ENCODE measurements at places on chromosomes 3 and 15.

GRCh38 chr3:78963771-78964170, 804.0 kb downstream of the ROBO1 start:
- DNase-seq: no peak

- no peak for DNase-seq
These were observed 798.8 kb downstream of the OTOL1 start for GRCh38 chr3:162295323-162295983.

- DNase-seq: no peak
These were observed 20.4 kb upstream of the COPG1 start for GRCh38 chr3:129228891-129229585.

DNA sequence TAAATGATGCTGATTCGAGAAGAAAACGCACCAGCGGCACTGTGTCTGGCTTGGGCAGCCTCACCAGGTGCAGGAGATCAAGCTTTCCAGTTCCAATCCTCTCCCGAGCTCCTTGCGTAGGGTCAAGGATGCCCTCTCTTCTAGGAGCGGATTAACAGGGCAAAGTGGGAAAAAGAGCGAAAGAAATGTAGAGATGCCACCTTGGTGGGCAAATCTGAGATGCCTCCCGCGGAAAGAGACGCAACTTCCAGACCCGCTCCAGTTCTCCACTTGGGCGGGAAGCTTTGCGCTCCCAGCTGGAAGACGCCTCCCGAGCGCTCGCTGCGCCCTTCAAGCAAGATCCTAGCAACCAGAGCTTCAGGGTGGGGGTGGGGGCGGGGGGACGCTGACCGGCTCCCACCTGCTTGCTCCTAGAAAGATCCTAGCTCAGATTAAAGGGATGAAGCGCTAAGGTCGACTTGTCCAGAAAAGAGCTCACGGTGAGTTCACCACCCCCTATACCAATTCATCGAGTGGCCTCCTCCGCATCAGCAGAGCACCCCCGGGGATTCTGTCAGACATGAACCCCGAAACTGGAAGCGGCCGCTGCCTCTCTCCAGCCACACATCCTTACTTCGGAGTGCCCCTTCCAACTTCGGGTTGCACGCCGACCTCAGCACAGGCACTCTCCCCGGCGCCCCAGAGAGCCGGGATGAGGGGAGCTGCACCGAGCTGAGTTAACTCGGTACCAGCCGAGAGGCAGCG, 769 bp downstream of the TAFA4 start:
- DNase-seq: no peak

- no peak for DNase-seq
These were observed 49.2 kb downstream of the CTDSPL start for GRCh38 chr3:37910671-37911400.

GRCh38 chr3:3119393-3119851, 7.3 kb upstream of the TRNT1 start:
- no peak for DNase-seq

DNA sequence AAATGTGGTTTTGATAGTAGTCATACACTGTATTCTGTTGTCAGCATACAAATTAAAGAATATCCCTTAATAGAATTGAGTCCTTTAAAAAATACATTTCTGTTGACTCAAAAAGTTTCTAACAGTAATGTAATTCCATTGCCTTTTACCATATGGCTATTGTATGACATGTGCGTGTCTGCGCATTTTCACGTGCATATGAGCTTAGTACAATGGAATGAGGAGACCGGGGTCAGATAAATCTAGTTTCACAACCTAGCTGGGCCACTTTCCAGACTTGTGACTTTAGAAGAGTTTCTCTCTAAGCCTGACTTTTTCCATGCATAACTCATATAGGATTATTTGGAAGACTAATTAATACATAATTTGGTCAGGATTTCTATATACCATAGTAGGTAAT, 38.7 kb downstream of the ZBTB38 start:
- no peak for DNase-seq

DNA sequence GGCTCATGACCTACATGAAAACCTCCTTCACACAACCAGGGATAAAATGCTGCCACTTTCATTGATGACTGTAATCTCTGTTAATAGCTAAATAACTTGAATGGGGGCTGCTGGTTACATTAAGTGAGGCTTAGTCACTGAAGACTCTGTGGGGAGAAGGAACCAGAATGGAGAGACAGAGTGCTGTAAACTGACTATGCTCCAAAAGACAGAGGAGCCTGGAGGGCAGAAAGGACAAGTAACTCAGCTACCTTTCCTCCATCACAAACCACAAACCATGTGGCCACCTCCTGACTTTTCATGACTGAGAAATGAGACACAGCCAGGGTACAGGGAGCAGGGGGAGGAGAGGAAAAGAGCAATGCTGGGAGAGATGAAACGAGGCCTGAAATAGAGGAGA, 97.1 kb upstream of the TRIM42 start:
- DNase-seq: no peak

DNA sequence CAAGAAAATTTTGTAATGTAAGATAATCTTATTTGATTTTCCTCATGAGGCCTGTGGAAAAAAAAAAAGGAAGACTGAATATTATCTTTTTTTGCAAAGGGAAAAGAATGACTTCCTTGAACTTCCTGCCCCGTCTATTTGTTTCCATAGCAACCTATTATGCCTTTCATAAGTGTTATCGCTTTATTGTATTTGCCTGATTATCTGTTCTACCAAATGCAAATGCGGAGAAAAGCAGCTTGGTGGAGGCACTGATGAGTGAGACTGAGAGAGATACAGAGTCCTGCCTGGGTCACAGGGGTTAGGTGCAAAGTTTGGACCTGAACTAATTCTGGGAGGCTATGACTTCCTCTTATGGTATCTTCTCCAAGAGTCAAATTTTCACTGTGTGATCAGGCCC, 334.0 kb upstream of the KCNMB2 start:
- DNase-seq: no peak

DNA sequence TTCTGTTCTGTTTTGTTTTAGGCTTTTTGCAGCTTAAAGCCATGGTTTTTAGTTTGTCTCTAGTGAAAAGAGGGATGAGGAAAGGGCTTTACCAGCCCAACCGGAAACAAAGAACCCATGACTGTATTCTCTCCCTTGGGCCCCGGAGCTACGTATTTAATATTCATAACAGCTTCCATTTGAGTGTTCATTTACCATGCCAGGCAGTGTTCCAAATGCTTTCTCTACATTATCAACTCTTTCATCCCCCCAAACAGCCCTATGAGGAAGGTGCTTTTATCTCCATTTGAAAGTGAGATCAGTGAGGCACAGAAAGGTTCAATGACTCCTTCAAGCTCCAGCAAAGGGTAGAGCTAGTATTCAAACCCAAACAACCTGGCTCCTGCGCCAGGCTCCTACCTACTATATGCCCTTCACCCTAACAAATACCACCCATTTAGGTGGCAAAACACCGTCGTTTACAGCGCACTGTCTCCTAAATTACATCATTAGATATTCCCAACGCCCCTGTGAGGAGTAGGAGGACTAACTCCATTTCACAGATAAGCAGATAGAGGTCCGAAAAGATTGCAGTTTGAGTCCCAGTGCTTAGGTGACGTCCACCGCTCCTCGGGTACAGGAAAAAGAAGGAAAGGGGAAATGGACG, 27.9 kb downstream of the GTPBP8 start:
- no peak for DNase-seq

- DNase-seq: no peak
These were observed 318.1 kb downstream of the FOXP1 start for GRCh38 chr3:71265365-71265915.

DNA sequence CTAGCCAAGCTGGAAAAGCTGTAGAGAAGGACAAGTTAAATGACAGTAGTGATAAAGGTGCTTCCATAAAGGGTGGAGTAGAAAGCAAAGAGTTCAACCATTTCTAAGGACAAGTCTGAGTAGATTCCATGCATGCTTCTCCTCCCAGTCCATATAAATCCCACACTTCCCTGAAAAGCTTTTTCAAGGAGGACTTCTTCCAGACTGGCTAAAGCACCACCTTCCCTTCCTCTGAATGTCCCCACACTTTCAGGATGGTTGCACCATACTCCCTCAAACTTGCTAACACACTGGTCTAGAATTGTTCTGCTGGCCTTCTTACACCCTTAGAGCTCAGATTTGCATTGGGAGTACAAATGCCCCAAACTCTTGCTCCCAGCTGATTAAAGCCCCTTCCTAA, 40.9 kb downstream of the FBN1 start:
- DNase-seq: no peak

- no peak for DNase-seq
These were observed 120.0 kb downstream of the SLCO3A1 start for GRCh38 chr15:91973481-91973880.

DNA sequence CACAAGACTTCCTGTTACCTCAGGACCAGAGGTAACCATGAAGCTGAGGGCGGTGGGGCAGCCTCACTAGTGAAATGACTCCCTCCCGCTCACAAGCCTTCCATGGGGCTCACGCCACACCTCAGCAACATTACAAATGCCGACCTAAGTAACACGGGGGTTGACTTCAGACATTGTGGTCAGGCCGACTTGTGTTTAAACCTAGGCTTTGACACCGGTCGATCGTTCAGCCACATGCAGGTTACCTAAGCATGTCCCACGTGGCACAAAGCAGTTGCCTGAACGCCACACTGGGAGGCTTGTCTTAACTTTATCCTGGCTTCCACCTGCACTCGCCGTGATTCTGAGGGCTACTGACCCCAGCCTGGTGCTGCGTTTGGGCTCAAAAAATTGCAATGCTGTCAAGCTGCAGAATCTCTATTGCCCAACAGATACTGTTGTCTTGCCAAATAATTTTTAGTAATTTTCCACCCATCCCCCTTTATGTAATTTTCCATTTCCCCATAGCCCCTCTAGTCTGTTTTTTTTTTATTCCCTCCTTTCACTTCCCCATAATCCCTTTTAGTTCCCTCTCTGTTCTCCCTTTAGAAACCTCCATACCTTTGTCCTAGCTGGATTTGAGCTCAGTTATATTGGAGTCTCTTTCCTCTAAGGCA, 158.6 kb upstream of the RGMA start:
- no peak for DNase-seq

DNA sequence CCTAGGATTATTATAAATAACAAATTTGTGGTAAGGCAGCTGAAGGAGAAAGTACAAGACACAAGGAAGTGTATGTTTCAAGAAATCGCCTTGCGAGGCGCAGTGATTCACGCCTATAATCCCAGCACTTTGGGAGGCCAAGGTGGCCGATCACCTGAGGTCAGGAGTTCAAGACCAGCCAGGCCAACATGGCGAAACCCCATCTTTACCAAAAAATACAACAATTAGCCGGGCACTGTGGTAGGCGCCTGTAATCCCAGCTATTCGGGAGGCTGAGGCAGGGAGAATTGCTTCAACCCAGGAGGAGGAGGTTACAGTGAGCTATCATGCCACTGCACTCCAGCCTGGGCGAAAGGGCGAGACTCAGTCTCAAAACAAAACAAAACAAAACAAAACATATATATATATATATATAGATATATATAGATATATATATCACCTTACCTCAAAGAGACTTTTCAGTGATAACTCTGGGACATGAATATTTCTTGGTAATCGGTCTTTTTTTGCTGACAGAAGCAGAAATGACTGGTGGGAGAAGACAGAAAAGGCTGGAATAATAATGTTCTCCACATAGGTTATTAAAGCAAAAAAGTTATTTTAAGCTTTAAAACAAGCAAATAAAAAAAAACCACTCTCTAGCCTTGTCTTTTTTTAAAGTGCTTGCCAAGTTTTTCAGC, 52.3 kb downstream of the TRANK1 start:
- DNase-seq: no peak

DNA sequence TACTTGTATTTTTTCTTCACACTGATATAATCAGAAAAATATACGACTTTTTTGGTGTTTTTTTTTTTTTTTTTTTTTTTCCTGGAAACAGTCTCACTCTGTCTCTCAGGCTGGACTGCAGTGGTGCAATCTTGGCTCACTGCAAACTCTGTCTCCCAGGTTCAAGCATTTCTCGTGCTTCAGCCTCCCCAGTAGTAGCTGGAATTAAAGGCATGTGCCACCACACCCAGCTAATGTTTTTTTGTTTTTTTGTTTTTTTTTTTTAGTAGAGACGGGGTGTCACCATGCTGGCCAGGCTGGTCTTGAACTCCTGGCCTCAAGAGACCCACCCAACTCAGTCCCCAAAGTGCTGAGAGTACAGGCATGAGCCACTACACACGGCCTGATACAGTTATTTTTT, 20.8 kb upstream of the DNAAF4 start:
- no peak for DNase-seq

GRCh38 chr3:144106970-144107369, 135.3 kb downstream of the DIPK2A start:
- no peak for DNase-seq

- no peak for DNase-seq
These were observed 281.0 kb upstream of the TBL1XR1 start for GRCh38 chr3:177478170-177478867.

DNA sequence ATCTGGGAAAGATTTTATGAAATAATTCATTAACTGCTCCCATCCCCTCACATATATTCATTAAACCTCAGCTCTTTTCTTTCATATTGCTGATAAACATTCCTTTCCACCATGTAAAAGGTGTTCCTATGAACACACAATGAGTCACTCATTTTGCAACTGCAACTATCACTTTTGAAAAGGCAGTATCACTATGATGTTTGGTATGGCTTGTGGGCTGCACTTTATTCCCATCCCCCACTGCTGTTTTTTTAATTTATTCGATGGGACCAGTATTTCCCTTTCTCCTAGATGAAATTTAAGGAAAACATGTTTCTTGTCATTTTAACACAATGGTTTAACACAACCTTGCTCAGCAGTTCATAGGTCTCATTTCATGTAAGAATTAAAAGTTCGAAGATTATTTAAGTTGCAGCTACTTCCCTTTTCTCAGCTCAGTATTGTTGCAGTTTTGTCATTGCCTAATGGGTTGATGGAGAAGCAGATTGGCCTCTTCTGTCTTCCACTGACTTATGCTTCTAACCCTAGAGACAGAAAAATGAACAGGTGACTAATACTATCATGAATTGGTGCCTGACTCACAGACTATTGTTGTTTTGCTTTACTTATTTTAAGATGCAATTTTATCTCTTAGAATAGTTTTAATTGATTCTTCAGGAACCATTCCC, 280.3 kb downstream of the ZPLD1 start:
- DNase-seq: no peak

DNA sequence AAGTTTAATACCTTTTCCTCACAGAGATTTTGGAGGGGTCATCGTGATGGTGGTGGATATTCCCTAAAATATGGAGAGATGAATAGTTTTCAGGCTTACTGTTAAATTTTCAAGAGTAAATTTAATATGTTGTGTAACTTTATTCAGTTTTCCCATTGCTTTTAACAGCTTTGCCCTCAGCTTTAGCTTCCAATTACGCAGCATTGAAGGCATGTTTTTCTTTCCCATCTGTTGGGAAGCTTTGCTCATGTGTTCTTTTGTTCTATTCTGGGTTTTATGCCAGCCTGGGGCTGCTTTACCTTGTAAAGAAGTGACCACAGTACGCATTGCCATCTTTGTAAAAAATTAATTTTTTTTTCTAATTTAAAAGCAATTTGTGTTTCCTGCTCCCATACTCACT, 151.5 kb downstream of the B3GALNT1 start:
- no peak for DNase-seq

Measured in stimulated activated naive CD4-positive, alpha-beta T cell treated with Interleukin-2 at 50 U/mL for 16 hours (primary cell).